ENCODE measurements at places on chromosomes 16 and 17.

DNA sequence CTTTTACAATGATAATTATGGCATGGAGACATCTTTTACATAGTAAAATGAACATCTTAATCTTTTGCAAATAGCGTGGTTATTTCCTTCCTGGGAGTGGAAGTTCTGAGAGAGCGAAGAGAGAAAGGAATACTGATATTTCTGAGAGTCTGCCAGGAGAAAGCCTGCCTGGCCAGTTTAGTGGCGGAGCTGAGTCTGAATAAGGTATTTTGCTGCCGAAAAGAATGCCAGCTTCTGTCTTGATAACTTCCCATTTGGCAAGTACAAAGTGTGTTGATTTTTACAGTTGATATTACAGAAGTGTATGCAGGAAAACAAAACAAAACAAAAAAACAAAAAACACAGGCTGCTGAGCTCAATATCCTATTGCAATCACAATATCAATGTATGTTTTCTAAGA lies 55.9 kb downstream of the KCNJ2 start:
- no peak for DNase-seq

GRCh38 chr16:55389426-55390073 lies 65.5 kb downstream of the IRX6 start:
- DNase-seq: no peak

- DNase-seq: no peak
Observed at GRCh38 chr16:977081-977701, 4.4 kb upstream of the SOX8 start.

DNA sequence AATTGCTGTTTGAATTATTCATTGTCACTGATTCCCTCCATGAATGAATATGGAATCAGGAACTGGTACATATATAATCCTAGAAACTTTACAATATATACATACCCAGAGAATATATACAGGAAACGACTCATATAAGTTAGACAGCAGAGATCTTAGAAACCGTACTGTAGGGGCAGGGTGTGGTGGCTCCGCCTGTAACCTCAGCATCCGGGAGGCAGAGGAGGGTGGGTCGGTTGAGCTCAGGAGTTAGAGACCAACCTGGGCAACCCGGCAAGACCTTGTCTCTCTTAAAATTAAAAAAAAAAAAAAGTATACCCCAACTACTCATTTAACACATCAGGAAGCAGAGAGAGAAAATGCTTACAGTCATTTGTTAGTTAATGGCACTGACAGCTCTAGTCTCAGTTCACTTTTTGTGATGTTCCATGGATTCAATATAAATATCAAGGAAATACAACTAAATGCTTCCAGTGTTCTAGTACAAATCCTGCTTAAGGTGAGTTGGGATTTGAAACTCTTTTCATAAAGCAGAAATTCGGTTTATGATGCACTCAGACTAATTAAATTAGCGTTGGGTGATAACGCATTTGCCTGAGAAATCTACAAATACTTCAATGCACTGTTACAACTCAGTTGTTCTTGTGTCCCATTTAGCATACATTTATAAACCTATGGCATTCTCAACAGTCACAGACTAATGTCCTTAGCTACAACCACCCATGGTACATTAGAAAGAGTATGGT lies 5.6 kb downstream of the GLG1 start:
- DNase-seq: no peak

- DNase-seq: peak; percentile 28
Observed at GRCh38 chr16:81531419-81531821, 86.8 kb downstream of the CMIP start.

GRCh38 chr17:45580924-45581323 lies 90.4 kb upstream of the PLEKHM1 start:
- DNase-seq: no peak

GRCh38 chr16:711548-712320 lies 3.2 kb upstream of the METRN start:
- DNase-seq: peak; percentile 83

DNA sequence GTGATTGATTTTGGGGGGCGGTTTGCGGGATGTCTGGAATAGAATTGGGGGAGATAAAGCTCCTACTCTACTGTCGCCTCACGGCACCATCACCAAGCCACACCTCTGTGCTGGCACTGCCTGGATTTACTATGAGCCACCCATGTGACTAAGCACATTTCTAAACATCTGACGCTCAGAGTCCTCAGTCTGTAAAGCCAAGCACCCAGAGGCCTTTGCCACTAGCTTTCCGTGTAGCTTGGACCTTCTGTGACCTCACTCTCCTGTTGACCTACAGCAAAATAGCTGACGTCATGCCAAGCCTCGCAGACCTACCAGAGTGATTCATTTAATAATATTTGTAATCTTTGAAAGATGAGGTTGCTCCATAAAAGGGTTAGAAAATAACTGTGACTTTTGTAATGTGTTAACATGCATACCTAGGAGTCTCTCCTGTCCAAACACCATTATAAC lies 38.5 kb upstream of the MYOCD start:
- no peak for DNase-seq

DNA sequence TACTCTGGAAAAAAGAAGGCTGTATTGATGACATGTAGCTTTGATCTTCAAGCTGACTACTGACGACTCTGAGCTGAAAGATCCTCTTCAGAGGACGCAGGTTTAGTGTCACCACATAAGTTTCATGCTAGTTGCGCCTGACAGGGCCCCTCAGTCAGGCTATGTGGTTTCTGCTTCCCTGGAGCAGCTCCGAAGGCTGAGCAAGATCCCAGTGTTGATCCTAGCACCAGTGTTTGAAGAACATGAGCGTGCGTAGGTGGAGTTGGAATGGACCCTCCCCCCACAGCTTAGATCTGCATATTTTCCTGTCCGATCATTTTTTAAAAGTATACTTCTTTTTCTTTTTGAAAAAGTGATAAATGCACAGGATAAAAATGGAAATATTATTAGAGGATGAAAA lies 17.3 kb downstream of the BANP start:
- no peak for DNase-seq

DNA sequence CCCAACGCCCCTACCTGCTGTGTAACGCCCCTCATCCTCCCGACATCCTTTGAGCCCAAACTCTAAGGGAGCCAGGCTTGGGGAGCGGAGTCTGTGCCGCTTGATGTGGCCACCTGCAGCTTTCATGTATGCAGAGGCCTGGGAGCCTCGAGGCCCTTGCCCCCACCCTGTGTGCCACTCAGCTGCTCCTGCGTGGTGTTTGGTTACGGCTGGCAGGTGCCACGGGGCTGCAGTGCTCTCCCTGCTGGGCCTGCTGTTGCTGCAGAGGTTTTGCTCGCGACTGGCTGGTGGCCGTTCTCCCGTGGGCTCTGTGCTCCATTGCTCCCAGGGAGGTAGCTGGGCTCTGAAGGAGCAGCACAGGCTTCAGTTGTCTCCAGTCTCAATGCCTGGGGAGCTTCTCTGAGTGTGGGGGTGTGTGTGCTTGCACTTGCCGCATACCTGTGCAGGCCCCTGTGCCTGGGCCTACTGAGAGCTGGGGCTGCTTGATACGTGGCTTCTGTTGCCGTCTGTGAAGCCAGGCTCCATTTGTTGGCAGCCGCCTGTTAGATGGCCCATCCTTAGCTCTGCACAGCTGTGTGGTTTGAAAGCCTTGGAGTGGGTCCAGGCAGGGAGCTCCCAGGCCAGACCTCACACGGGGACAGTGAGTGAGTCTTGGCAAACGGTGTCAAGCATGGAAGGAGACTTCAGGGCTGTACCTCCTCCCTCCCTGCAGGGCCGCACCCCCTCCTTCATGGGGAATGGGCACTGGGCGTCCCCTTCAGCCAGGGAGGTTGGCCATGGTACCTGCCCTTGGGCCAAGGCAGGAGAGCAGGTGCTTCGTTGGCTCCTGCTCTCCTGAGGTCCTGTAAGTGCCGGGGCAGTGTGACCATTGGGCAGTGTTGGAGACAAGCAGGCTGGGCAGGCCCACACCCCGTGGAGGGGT lies 47.2 kb downstream of the PDPK1 start:
- no peak for DNase-seq

- no peak for DNase-seq
Observed at GRCh38 chr17:28225271-28225670, 93.7 kb upstream of the TMEM97 start.
